SK-N-MC (cell line): ENCODE measurements at places on chromosomes 5 and 9.

- no peak for DNase-seq
Observed at GRCh38 chr5:68032216-68032762, 183.3 kb upstream of the PIK3R1 start.

DNA sequence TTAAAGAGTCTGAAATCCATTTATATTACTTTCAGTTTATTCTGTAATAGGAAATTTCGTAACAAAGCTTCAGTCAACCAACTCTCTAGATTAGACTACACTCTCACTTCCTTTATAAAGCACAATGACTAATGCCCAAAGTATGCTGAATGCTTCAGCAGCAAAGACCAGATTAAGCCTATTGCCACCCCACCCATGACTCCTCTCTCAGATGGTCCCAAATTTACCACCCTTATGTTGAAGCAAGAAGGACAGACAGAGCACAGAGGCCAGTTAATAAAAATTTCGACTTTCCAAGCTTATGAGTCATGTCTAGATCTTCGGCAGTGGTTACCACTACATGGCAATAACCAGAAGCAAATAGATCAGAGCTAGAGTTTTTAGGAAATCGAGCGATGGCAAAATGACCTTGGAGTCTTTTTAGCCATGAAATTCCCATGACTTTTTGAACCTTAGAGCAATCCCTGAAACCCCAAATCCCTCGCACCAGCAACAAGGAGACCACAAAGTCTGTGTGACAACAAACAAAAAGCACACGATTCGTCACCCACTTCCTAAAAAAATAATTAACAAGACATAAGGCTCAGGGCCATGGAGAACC lies 287.8 kb upstream of the RASA1 start:
- DNase-seq = no peak

DNA sequence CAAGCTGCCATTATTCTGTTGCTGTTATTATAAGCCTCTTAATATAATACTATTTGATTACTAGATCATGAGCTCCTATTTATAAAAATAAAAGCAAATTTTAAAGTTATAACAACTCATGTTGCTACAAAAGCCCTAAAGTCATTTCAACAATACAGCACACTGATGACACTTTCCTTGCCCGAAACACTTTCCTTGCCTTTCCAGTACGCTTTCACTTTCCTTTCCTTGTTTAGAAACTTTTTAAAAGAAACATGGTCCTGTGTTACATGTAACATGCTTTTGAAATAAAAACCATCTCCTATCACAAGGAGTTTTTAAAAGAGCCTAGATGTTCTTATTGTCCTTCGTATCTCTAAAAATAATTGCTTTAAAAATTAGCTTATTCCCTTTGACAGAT lies 688.4 kb downstream of the PTPRD start:
- no peak for DNase-seq

- DNase-seq = no peak
Observed at GRCh38 chr5:138936-139335, 47.0 kb downstream of the PLEKHG4B start.

- DNase-seq = peak; percentile 26
Observed at GRCh38 chr5:170353011-170353761, 36.0 kb downstream of the KCNMB1 start.

DNA sequence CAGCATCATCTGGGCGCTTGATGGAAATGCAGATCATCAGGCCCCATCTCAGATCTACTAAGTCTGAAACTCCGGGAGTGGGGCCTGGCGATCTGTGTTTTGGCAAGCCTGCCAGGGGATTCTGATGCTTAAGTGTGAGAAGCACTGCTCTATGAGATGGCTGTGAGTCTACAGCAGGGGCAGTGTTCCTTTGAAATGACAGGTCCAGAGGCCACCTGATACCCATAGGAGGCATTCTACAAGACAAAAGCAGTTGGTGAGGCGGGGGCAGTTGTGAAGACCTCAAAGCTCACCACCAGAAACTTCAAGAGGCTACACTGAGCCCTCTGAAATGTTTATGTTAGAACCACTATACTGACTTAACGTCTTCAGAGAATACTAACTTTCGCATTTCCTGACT lies 86.9 kb upstream of the SPATA31D4 start:
- DNase-seq = no peak

GRCh38 chr9:70554881-70555280 lies 140.4 kb upstream of the KLF9 start:
- no peak for DNase-seq

- DNase-seq = peak; percentile 37
Observed at GRCh38 chr5:37975531-37975930, 135.7 kb upstream of the GDNF start.

GRCh38 chr9:106880863-106881262 lies 17.9 kb downstream of the ZNF462 start:
- no peak for DNase-seq

DNA sequence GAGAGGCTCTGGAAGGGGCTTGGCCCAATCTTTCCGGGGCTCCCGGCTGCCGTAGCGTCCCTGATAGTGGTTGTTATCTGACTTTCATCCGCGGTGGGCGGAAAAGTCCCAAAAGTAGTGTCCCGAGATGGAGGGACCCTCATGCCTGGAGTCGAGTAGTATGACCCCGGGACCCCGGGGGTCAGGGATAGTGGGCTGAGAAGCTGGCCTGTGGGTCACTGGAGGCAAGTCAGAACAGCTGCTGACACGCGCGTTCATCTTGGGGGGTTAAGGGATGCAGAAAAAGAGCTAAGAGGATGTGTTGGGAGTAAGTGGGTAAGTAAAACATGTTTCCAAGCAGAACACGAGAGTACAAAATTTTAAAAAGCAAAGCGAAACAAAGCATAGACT lies 123.4 kb downstream of the TMEM161B start:
- no peak for DNase-seq

DNA sequence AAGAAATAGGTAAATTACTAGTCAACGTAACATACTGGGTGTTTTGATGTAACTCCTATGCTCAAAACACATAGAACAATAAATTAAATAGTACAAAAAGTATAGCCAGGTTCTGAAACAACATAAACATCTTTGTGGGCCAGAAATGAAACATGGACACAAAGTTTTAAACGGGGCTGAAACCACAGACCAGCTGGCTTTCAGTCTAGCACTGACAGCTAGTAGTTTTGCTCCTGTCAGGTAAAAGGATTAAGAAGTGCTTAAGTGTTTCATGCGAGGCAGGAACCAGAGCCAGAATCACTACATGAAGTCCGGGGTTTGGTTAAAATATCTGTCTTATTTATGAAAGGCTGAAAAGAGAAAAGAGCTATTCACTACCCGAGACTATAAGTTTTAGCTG lies 19.5 kb downstream of the DCAF10 start:
- no peak for DNase-seq

DNA sequence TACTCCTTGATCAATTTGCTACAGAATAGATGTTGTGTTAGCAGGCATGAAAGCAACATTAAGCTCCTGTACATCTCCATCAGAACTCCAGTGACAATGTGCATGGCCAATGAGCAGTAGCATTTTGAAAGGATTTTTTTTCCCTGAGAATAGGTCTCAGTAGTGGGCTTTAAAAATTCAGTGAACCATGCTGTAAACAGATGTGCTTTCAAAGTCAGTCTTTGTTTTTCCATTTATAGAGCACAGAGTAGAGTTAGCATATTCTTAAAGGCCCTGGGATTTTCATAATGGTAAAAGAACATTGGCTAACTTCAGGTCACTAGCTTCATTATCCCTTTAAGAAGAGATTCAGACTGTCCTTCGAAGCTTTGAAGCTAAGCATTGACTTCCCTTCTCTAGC lies 150.8 kb downstream of the VPS13A start:
- no peak for DNase-seq

DNA sequence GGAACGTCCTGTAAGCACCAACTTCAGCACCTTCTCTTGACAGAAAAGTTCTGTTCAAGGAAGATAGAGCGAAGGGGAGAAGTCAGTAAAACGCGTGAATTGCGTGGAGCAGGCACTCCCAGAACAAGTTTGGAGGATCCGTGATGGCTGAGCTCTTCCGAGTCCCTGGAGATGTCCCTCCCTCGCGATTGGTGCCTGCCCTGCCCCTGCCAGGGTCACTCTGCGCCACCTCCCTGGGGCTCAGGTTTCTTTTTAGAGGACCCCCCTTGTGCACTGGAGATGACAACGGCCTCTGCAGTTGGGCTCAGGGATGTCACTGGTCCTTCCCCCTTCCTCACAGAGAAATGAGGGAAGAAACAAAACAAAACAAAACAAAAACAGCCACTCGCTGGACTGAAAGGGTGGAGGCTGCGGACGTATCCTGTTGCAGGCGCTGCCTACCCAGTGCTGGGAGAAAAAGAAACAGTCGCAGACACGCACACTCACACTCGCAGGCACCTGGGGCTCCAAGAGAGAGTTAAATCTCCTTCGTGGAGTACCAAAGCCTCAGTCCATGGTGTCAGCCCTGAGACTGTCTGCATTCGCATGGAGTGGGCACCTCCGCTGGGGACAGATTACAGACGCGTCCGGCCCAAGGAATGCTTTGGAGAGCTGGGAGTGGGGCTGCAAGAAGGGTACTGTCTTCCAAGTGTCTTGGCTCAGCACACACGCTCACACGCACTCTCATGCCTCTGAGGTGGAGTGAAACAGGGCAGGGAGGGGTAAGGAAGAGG lies 512.7 kb downstream of the SLCO4C1 start:
- DNase-seq = no peak

DNA sequence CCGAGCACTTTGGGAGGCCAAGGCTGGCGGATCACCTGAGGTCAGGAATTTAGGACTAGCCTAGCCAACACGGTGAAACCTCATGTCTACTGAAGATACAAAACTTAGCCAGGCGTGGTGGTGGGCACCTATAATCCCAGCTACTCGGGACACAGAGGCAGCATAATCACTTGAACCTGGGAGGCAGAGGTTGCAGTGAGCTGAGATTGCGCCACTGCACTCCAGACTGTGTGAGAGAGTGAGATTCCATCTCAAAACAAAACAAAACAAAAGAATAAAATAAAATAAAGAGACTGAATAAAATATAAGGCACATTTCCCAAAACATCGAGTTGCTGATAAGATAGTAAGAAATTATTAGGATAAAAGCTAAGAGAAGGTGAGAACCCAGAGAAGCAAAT lies 32.3 kb upstream of the GLDC start:
- DNase-seq = no peak

- no peak for DNase-seq
Observed at GRCh38 chr9:98132806-98133631, 14.0 kb upstream of the TRIM14 start.

GRCh38 chr9:135516132-135516860 lies 4.9 kb upstream of the LCN1 start:
- no peak for DNase-seq

- no peak for DNase-seq
Observed at GRCh38 chr9:36986468-36987408, 47.3 kb downstream of the PAX5 start.

DNA sequence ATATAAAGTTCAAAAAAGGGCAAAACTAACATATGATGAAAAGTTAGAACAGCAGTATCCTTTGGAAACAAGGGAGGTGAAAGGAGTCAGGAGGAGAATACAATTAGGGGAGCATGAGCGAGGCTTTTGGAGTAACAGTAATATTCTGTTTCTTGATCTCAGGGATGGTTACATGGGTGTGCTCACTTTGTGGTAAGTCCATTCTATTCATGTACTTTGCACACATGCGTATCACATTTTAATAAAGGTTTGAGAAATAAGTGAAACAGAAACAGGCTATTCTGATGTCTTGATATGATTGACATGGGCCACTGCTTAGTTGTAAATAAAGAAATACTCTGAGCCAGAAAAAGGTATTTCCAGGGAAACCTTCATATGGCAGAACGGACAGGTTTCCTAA lies 208.8 kb downstream of the SPOCK1 start:
- DNase-seq = no peak

DNA sequence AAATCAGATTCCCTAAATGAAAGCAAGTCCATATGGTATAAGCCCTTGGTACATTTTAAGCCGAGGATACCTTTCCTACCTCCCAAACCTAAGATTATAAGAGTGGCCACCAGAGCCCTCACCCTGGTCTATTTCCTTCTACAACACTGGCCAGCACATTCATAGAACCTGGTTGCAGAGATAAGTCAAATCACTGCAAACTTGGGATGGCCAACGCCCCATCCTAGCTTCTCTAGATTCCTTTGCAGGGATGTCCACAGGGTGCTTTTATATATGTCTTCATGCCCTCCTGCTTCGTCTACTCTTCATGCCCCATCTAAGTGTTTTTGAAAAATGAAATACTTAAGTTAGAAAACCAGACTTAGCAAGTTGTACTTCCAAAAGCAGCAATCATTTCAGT lies 41.8 kb downstream of the SH3RF2 start:
- no peak for DNase-seq

DNA sequence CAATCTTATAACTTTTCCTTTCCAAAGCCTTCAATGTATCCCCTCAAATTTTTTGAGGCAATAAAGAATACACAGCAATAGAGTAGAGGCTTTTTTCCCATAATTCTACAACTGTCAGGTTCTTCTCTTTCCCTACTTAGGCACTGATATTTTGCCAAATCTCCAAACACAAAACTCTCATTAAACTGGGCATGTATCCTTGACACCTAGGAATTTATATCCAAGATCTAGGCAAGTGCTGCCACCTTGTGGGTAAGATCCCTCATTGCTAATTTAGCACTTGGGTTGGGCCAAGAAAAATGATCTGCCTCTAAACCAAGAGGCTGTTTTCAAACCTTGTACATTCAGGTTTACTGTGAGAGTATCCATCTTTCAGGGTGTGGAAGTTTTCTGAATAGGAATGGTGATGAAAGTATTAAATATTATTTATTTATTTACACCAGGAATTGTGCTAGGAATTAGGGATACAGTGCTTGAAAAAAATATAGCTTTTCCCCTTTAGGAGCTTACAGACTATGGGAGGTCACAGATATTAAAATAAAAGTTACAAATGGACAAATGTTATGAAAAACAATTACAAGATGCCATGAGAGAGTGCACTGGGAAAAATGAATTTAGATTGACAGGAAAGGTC lies 17.6 kb downstream of the TSTD2 start:
- DNase-seq = peak; percentile 26

DNA sequence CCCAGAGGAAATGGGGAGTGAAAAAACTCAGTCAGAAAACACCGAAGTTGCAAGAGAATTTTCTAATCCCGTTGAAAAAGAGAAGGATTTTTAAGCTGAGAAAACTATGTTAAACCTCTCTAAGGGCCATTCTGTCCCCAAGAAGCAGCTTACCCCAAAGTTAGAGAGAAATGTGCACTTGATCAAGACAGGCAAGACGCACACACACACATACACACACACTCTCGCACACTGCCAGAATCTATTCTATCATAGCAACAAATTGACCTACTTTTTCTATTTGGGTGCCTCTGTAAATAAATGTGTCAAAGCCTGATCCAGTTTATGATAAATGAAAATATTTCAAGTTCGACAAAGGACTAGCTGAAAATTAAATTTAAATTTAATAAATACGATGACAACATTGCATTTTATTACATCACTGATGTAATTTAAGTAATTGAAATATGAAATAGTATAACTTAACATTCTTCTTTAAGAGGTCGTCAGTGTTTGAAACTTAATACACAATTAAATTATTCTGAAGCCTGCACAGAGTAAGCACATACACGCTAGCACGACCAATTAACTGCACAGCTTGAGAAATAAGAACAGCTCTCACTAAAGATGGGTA lies 5.9 kb downstream of the NFIL3 start:
- no peak for DNase-seq

- no peak for DNase-seq
Observed at GRCh38 chr5:151126199-151126645, 31.4 kb downstream of the ANXA6 start.

- DNase-seq = no peak
Observed at GRCh38 chr9:132998831-132999635, 20.5 kb downstream of the GFI1B start.

GRCh38 chr9:13971415-13971814 lies 342.5 kb downstream of the NFIB start:
- no peak for DNase-seq

GRCh38 chr9:130010151-130010988 lies 32.6 kb downstream of the FNBP1 start:
- DNase-seq = no peak
